ENCODE measurements at places on chromosomes 2 and 18.

- DNase-seq: no peak
Measured at GRCh38 chr18:75023473-75023872, 185.5 kb downstream of the PTGR3 start.

GRCh38 chr2:125634662-125635061 lies 1021.3 kb upstream of the GYPC start:
- no peak for DNase-seq

- peak; percentile 28 for DNase-seq
Measured at GRCh38 chr2:175890636-175891242, 111.3 kb downstream of the LNPK start.

DNA sequence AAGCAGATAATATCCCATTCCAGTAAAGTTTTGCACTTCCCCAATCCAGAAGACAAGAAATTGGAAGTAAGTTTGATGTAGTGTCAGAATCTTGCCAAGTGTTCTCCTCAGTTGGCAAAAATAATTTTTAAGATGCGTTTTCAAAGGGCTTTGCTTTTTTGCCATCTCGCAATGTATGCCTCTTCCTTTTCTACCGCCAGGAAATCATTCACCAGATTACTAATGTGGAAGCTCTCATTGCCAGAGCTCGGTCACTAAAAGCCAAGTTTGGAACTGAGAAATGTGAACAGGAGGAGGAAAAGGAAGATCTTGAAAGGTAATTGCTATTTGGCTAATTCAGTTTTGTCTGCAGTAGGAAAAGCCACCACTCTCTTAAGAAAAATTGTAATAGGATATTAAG lies 110.7 kb downstream of the RAB3GAP1 start:
- DNase-seq: peak; percentile 30

- DNase-seq: peak; percentile 65
Measured at GRCh38 chr2:160388464-160389263, 104.9 kb downstream of the RBMS1 start.

DNA sequence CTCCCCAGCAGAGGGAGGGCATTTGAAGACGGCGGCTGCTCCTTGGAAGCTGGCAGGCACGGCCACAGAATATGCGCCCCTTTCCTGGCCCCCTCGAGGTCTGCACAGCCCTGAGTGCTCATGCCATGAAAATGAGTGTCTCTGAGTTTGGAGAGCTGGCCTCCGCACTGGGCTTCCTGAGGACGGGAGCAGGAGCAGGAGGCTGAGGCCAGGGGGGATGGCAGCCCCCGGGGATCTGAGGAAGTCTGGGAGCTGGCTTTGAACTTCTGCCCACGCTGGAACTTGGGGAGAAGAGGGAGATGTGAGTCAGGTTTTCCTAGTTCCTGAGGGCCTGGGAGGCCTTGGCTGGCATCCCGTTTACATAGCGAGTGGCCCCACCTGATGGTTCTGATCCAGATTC lies 47.0 kb downstream of the RRM2 start:
- DNase-seq: no peak

DNA sequence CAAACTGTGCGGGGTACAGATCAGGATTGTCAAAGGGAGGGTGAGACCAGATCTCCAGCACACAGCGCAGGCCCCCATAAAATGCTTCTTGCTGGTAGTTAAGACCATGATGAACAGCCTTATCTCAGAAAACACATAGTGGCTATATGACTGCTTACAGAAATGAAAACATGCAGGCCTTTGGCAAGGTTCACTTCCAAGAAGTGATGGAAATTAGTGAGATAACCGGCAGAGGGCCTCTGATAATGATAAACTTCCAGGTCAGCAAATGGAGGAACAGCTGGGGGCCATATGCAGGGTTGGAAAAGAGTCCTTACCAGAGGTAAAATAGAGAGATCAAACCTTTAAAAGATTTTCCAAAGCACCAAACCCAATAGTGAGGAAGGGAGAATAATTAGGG lies 46.6 kb downstream of the CFAP221 start:
- DNase-seq: no peak

- DNase-seq: no peak
Measured at GRCh38 chr2:146931109-146931508, 913.7 kb upstream of the ACVR2A start.

GRCh38 chr2:36480636-36481035 lies 117.3 kb downstream of the FEZ2 start:
- no peak for DNase-seq

GRCh38 chr2:73350035-73350691 lies 35.5 kb upstream of the ALMS1 start:
- no peak for DNase-seq

GRCh38 chr2:78263571-78263970 lies 741.4 kb upstream of the LRRTM4 start:
- DNase-seq: no peak

- DNase-seq: no peak
Measured at GRCh38 chr2:57417007-57417406, 629.6 kb upstream of the VRK2 start.

- DNase-seq: no peak
Measured at GRCh38 chr2:85455552-85456090, 37.1 kb downstream of the SH2D6 start.

DNA sequence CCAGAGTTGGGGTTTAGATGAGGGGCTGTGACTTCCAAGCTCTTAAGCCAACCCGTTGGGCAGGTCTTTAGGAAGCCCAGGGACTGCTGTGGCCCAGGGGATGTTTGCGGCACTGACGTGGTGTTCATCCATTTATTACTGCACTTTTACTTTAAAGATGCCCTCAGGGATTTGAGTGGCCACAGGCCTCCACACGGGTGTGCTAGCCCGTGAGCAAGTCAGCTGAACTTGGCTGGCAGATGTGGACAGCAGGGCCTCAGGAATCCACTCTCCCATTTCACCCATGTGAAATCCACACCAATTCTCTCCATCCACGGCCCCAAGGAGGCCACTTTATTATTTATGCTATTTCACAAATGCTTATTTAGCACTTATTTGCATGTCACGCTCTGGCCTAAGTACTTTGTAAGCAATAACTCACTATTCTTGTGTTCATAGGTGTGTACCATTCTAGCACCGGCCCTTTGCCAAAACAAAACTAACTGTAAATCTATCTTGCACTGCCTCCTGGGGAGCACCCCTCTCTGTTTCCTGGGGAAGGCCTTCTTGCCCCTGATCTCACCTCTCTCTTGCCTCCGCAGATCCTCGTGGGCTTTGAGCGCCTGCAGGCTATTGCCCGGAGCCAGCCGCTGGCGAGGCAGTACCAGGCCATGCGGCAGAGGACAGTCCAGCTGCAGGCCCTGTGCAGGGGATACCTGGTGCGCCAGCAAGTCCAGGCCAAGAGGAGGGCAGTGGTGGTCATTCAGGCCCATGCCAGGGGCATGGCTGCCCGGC lies 39.1 kb upstream of the GPR17 start:
- no peak for DNase-seq

GRCh38 chr2:201285499-201285898 lies 25.2 kb downstream of the CASP8 start:
- DNase-seq: no peak

- DNase-seq: no peak
Measured at GRCh38 chr2:195863564-195863963, 205.1 kb downstream of the DNAH7 start.

DNA sequence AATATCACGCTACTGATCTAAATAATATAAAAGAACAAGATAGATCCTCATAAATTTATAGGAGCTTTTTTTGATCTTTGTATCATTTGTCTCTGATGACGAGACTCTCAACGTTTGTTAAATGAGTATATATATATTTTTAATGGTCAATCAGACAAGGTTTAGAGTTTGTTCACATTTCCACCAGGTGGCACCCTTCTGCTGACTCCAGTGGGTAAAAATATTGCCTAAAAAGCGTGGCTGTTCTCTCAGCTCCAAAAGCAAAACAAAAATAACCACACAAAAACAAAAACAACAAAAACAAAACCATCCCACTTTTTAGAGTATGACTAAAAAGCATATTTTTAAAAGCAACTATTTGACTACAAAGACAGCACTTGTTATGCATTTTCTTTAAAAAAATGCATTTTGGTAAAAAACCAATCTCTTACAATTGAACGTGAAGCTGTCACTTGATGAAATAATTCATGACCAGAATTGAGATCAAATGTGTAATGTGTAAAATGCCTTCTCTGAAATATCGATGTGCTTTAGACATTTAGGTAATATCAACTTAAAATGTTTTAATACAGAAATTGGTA lies 723.2 kb downstream of the DPP10 start:
- no peak for DNase-seq

- no peak for DNase-seq
Measured at GRCh38 chr2:62408241-62408677, 97.7 kb downstream of the TMEM17 start.

GRCh38 chr2:36737131-36737750 lies 40.7 kb downstream of the VIT start:
- DNase-seq: no peak

GRCh38 chr18:11775436-11776174 lies 75.6 kb upstream of the CHMP1B start:
- no peak for DNase-seq

GRCh38 chr18:55214969-55215368 lies 255.7 kb upstream of the CCDC68 start:
- DNase-seq: no peak

DNA sequence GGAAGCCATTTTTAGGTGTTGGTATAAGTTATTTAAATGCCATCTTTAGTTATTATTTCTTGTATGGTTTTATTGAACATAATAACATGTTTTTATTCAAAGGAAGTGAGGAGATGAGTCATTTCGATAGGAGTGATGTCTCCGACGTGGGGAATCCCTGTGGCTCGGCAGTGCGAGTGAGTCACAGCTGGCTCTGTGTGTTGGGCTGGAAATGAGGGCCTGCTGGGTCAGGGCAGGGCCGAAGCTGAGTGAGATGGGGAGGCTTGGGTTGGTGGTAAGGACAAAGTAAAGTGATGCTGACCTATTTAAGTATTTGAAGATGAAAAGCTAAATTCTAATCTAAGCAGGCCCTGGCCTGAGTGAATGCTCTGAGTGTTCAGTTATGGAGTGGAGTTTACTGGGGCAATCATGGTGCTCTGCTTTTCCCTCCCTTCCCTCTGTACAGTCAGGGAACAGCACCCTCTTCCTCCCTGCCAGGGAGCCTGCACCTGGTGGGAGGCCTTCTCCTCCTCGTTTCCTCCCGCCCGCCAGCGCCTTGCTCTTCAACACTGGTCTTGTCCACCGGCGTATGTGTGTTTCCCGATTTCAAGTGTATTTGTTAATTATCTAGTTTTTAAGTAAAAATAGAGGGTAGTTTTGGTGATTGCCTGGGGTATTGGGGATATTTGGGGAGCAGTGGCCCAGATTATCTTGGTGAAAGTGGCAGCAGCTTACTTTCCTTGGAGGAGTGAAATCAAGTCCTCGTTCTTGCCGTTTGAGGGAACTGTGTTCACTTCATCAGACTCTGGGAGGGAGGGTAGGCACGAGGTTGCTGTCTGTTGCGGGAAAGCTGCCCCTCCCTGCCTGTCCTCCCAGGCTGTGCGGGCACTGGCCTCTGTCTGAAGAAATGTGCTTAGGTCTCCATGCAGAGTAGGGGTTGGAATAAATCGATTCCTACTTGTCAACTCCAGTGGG lies 157.0 kb downstream of the LDLRAD4 start:
- DNase-seq: no peak

GRCh38 chr2:241015439-241015838 lies 17.0 kb downstream of the SNED1 start:
- no peak for DNase-seq

DNA sequence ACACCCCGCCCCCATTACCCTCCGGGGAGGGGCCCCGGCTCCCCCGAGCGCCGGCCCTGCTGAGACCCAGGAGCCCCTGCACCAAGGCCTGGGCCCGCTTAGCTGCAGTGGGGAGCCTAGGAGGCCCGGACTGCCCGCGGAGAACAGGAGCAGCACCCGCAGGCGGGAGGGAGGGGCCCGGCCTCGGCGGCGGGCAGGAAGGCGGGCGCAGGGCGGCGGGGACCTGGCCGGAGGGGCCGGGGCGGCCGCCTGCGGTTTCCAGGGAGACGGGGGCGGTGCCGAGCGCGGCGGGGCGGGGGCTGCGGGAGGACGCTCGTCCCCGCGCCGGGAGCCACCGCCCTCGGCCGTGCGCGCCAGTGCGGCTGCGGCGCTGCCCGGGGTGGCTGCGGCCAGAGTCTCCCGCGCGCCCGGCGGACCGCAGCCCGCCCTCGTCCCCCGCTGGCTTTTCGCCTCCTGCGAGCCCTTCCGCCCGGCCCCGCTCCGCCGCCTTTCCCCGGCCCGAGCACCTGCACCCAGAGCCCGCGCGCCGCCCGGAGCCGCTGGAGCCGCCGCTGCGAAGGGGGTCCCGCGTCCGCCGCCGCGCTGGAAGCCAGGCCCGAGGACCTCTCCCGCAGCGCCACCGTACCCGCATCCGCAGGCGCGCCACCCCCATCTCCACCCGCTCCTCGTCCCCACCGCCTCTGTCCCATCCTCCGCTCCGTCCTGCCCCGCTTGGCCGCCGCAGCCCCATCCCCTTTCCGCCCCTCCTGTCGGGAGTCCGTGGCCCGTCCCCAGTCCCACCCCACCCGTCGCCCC lies 17.2 kb downstream of the GPC1 start:
- DNase-seq: peak; percentile 37

DNA sequence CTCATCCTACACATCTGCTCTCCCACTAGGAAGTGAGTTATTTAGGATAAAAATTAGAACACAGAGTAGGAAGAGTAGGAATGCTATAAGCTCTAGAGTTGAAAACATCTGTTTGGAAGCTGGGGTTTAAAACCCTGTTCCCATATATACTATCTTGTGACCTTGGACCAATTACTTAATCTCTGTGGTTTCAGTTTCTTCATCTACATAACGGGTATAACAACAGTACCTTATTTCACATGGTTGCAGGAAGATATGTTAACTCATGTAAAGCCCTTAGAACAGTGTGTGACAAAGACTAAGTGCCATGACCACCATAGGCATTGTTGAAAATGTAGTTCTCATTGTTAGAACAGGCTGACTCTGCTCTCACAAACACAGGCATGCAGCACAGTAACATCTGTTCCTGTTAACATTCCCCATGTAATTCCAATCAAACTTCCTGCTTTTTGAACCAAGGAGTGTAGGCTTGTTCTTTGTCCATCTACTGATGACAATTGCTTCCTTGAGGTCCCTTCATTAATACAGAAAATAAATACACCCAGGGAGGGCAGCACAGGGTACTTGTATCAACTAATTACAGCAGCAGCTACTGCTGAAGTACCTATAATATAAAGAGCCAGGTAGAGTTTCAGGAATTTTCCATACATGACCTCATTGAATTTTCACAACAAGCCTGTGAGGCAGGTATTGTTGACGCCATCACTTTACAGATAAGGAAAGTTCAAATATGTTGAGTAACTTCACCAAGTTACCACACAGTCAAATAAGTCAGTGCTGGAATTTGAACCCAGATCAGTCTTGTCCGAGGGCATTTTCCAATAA lies 204.2 kb downstream of the L3MBTL4 start:
- no peak for DNase-seq
